Mesenteric fat pad (tissue), 1 donor: ENCODE measurements at places on chromosomes 12 and 14. TPM values are rescaled to one million over a fixed set of nuclear protein-coding genes. Genes with fewer than 3 reads are reported as not detected.
A peak's percentile ranks its signal among the peaks of the same experiment; 100 is the strongest.

DNA sequence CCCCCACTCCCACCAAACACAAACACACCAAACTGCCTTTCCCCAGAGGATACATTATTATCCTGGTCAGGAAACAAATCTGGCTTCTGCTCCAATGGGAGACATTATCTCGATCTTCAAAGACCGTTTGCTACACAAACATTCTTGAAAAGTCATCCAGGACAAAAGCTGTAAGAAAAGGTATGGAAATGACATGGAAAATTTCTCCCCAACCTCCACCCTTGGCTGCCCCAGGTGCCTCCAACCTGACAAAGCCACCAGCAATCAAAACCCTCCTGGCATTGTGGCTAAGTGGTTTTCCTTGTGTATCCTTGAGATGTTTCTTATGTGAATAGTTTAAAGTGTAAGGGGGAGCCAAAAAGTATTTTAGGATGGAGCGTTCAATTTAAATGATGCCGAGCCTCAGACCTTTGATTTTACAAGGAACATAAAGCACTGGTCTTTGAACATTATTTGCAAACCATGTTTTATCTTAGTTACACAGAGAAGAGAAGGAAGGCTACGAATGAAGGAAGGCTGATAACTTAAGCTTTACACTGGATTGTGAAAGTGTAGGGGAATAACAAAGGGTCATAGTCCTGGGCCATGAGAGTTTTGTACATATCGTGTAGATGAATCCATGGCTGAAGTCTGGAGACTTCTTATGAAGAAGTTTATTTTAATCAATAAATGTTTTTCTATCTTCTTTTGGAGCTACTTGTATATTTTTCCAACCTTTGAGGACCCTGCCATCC is 418.9 kb upstream of the TMTC1 start:
- no peak for DNase-seq

Gene WASHC3
- 51.7 TPM for total RNA-seq

- DNase-seq: no peak
Observed at GRCh38 chr12:4276524-4277204, 3.1 kb downstream of the CCND2 start.

DNA sequence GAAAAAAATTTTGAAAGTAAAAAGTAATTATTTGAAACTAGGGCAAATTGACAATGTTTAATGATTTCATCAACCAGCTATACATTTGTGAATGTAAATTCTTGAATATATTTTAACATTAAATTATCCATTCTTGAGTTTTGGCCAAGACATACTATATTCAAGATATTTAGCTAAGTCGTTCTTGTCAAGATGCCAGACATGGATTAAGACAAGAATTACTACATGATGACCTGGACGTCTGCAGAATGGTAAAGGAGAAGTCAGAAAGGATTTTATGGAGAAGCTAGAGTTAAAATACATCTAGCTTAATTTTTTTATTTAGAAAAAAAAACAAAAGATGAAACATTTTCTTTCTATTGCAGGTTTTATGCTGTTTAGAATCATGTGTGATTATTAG is 255.8 kb downstream of the TMTC2 start:
- DNase-seq: no peak

Gene SSTR1
- total RNA-seq: 0.29 TPM

DNA sequence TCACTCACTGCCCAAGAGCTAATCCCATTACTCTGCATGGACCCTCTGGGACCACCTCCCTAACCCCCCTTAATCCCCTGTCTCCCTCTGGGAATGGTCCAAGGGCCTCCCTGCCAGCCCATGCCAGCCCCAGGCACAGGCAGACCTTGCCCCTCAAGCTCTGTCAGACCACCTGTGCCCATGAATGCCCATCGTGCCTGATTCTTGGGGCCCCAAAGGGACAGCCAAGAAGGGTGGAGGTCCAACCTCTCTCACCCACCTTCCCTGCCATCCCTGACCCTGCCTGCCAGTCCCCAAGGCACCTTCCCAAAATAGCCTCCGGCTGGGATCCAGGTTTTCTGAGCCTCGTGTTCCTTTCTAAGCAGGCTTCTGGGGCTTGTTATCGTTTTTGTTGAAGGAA is 20.8 kb upstream of the VSX2 start:
- peak; percentile 81 for DNase-seq

GRCh38 chr12:42904683-42905418 is 315.3 kb upstream of the PRICKLE1 start:
- DNase-seq: no peak
